ENCODE measurements at places on chromosomes 1 and 21.

DNA sequence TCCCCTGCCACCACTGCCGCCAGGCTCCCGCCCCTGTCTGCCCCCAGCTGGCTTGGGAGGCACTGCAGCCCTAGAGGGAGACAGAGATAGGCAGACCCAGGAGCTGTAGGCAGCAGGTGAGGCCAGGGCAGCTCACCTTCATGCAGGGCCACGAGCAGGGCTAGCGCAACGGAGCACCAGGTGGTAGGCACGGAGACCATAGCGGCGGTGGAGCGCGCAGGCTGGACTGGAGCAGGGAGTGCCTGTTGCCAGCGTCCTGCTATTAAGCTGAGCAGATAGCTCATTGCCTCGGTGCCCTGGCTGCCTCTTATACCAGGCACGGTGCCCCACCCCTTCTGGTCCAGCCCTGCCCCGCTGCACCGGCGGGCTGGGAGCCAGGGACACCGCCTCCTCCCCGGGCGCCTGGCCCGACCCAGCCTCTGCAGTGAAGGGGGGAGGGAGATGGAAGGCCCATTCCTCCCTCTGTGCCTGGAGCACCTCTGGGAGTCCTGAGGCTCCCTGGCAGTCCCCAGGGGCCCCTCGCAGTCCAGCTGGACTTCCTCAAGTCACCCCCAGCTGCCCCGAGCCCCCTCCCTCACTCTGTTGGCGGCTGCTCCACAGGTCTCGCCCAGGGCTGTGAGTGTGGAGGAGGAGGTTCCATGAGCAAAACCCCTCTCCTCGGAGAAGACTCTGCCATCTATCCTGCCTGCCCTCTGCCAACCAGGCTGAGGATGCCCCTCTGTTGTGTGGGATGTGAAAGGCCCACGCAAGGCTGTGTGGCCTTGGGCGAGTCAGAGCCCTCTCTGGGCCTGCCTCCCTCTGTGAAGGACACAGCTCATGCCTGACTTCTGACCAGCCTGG is at the start of gene EDN2:
EDN2 (minus strand) TSS at position 282 of the 840 bp plus-strand sequence; CDS start at position 200, 82 bp downstream.
- no peak for DNase-seq

GRCh38 chr1:151978922-151979321 is 14.7 kb downstream of the S100A10 start:
- no peak for DNase-seq

DNA sequence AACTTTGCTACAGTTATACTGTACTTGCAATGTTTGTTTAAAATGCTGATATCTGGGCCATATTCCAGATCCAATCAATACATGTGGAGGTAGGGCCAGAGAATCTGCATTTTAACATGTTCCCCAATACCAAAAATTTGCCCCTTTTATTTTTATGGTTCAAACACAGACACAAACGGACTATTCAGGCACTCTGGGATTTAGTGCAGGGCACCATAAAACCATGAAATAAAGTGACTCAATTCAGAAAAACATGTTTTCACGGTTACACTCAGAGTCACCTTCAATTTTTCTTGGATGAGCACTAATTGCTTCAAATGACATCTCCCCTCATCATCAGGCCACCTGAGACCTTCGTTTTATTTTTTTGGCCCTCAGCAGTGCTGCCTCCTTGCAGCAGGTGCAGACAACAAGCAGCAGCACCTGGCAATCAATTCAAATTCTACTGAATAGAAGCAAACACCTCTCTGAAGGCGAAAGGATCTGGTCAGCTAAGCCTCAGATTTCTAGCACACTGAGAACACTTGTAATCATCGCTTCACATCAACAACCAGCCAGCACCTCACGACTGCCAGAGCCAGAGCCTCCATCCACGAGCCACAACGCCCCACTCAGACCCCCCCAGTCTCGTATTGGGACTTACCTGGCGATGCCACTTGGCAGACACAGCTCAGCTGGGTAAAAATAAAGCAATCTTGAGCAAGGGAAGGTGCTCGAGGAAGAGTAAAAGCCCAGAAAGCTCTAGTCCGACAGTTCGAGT is 1.1 kb downstream of the ERO1B start:
- DNase-seq = peak; percentile 3

DNA sequence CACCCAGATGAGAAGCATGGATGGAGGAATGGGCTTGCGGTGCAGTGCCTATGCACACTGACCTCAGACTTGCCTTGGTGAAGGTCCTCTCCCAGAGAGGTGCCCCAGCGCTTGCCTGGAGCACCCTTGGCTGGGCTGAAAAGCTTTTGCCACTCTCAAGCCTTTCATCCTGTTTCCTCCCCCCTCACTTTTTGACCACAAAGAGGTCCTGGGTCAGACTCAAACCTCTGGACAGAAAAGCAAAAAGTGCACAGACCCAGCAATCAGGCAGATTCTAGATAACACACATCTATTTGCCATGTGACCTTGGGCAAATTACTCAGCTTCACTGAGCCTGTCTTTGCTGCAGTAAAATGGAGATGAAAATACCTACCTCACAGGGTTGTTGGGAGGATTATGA is 7.3 kb downstream of the TMEM35B start:
- no peak for DNase-seq

DNA sequence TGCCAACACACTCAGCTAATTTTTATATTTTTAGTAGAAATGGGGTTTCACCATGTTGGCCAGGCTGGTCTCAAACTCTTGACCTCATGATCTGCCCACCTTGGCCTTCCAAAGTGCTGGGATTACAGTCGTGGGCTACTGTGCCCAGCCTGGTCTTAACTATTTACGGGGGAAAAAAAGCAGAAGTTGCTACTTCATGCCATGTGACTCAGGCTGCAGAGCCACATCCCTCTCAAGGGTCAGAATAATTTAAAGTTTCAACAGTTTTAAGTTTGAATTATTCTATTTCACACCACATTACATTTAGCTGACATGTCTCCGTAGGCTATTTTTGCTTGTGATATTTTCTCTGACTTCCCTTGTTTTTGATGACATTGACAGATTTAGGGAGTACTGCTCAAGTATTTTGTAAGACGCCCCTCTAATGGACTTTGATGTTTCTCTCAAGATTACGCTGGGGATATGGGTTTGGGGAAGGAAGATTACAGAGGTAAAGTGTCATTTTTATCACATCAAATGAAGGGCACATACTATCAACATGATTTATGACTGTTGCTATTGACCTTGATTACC is 14.6 kb upstream of the AGBL4 start:
- no peak for DNase-seq

DNA sequence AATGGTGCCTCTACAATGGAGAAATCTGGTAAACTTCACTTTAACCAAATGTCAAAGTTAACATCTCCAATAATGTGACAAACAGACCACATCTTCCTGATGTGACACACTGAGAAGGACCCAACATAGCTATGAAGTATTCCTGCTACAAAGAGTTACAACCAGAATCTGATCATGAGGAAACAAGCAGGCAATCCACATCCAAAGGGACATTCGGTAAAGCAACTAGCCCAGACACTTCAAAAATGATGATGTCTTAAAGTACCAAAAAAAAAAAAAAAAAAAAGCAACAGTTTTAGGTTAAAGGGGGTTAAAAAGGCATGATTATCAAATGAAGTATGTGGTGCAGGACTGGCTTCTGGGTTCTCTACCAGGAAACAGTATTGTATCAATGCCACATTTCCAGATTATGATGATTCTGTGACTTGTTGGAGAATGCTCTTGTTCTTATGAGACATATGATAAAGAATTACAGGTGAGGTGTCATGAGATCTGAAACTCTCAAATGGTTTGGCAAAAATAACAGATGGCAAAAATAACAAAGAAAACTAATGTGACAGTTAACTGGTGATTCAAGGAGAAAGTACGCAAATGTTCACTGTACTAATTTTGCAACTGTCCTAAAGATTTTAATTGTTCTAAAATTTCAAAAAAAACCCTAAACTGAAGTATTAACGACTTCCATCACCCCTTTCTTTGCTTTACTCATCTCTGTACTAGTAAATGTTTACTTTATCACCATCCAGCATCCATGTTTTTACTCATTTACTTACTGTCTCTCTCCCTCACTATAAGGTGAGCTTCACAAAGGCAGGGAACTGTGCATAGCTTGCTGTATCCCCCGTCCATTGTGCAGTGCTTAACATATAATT is 2.8 kb downstream of the CD58 start:
- DNase-seq = no peak

GRCh38 chr1:218739426-218739825 is 394.3 kb downstream of the TGFB2 start:
- DNase-seq = no peak

GRCh38 chr1:207431508-207431907 is 22.6 kb upstream of the CR2 start:
- no peak for DNase-seq

DNA sequence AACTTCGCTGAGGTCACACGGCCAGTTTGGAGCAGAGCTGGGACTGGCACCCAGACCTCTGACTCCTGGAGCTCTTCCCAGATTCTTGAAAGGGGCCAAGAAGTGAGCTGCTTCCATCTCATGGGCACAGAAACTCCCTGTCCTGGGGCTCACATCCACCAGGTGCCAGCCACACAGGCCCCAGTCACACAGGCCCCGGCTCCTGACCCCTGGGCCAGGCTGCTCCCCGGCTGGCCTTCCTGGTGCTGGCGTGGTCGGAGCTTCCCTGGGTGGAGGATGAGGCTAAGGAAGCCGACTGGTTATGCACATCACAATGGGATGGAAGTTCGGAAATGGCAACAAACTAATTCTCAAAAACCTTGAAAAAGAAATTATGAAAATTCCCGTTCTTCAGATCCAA is 3.0 kb upstream of the GABRD start:
- DNase-seq = no peak

- DNase-seq = no peak
Observed at GRCh38 chr1:21865943-21866706, 54.1 kb downstream of the LDLRAD2 start.

DNA sequence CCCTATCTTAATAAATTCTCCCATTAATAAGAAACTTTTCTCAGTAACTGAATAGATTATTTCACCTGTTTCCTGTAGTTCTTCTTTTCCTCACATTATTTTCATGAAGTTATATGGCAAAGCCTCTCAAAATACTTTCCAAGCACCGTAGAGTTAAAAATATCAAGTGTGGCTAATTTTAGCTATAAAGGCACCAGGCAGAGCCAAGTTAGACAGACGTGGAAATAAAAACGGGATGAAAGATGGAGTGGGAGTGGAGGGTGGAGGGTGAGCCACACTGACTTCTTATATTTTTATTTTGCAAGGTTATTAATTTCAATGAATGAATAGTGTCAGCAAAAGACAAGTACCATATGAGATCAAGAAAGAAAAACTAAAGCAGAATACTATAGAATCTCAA is 71.7 kb downstream of the ENAH start:
- no peak for DNase-seq

GRCh38 chr1:78145105-78145580 is 99.4 kb downstream of the GIPC2 start:
- no peak for DNase-seq

DNA sequence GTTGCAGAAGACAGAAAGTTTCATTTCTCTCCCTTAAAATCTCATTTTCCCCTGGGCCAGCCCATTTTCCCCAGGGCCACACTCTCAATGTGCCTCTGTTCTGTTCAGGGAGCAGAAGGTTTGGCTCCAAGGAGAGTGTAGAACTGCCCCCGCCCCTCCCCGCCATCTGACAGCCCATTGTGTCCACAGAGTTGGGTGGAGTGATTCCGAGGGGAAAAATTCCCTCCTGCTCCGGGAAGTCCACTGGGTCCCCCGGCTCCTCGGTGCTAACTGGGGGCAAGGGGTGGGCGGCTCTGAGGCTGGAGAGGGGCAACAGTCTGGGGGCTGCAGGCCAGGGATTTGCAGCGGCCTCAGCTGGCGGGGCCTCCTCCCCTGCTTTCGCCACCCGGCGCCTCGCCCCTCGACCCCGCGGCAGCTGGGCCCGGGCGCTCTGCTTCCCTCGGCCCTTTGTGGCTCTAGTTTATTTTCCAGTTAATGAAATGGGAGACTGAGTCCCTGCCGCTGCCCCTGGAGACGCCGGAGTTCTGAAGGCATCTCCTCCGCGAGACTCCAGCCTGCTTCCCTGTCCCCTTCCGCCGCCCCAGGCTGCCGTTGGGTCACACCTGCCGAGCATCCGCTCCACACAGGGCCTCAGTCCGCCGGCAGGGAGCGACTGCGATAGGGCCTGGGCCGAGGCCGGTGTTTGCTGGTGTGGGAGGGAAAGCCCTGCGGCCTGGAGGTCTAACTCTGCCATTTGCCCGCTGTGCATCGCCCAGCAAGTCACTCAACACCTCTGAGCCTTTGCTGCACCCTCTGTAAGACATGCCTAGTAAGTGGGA is 14.7 kb upstream of the KIRREL1 start:
- DNase-seq = no peak

GRCh38 chr1:112694363-112694929 is 12.5 kb downstream of the RHOC start:
- DNase-seq = no peak

GRCh38 chr1:177164380-177165068 is at the start of gene ASTN1:
Gene ASTN1, minus strand, starts transcription at chr1:177164712. Its CDS starts 36 bp downstream, at chr1:177164676.
- no peak for DNase-seq

DNA sequence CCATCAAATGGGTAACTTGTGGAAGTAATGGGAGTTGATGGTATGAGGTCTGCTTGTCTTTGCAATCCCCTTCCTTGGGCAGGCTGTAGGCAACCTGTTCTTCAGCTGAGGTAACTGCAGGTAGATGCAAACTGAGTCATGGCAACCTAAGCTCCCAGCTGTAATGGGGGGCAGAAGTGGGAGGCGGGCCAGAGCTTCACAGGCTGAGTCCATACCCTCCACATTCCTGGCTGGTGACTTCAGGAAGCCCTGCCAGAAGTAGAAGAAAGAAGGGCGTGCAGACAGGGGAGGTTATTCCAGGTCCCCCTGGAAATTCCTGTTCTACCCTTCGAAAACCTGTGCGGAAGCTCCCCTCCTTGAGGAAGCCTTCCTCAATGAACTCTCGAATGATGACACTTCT is 44.9 kb downstream of the ARHGEF11 start:
- DNase-seq = no peak

DNA sequence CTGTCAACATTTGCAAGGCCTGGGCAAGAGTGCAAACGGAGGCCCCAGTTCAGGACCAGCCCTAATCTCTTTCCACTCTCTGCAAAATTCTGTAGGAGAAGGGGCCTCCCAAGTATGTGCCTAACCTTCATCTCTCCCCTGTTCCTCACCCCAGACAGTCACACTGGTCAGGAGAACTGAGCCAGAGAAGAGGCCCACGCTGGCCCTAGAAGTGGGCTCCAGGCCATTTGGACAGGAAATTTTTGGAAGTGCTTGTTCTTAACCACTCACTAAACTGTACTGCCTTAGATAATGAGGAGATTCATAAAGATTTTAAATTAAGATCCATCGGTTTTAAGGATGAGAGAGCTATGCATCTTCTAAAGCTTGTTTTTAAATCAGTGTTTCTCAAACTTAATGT is 129.7 kb upstream of the ADGRL2 start:
- no peak for DNase-seq

- no peak for DNase-seq
Observed at GRCh38 chr1:89538361-89538760, 13.7 kb downstream of the LRRC8B start.
